ENCODE measurements at places on chromosomes 1 and 21. TPM values are rescaled to one million over a fixed set of nuclear protein-coding genes. Genes with fewer than 3 reads are reported as not detected.

DNA sequence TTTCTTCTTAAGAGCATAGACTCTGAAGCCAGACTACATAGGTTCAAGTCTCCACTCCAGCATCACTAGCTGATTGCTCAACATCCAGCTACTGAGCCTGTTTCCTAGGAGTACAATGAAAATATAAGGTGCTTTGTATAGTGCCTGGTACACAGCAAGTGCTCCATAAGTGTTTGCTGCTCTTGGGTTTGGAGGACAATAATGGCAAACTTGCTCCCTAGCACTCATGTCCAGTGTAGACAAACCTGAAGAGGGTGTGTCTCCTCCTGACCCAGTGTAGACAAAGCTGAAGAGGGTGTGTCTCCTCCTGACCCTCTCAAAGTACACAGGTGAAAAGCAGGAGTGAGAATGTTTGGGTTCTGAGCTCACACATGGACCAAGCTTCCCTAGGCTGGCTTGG, 10.5 kb upstream of the ECE1 start:
- no peak for DNase-seq

- DNase-seq, result no peak
Observed at GRCh38 chr1:191969290-191969689, 189.0 kb upstream of the RGS18 start.

DNA sequence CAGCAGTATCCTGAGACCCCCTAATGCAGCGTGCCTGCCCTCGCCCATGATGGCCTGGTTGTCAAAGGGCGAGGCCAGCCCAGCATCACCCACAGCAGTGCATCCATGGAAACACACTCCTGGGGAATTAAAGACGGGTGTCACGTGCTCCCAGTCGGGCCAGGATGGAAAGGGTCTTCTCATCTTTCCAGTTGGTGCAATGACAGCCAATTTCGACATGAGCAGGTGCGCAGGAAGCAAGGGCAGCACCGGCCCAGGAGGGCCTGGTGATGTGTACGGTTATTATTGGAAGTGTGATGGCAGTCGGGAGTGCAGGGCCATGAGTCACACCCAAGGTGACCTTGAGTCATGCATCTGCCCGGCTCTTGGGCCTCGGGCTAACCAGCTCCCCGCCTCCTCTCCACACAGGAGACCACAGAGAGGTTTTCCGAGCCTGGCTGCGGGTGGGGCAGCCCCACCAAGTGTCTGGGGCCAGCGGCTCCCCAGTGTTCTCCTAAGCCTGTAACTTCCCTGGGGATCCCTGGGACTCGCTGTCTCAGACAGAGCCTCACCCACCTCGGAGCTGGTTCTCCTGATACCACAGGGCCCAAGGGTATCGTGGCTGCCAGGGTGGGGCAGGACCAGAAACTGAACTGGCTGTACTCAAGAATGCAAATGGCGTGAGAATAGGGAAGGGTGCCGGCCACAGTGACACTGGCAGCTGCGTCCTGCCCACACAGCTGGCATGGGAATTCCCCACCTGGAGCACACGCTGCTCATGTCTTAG, 119.8 kb downstream of the SIK1 start:
- DNase-seq, result no peak

DNA sequence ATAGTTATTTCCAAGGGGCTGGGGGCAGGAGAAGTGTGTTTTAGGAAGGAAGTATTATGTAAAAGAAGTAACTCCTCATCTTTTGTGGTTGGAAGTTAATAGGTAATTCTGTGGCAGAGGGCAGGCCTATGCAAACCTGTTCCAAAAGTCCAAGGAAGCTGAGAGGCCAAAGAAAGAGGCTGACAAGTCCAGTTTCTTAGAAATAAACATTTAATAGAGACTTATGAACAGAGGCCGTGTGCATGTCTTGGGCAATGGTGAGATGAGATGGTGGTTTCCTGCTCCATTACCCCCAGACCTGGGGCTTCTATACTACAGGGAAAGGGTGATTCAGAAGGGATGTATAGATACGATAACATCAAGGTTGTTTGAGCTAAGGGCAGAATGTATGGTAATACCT, 7.6 kb upstream of the CA14 start:
- DNase-seq, result no peak

DNA sequence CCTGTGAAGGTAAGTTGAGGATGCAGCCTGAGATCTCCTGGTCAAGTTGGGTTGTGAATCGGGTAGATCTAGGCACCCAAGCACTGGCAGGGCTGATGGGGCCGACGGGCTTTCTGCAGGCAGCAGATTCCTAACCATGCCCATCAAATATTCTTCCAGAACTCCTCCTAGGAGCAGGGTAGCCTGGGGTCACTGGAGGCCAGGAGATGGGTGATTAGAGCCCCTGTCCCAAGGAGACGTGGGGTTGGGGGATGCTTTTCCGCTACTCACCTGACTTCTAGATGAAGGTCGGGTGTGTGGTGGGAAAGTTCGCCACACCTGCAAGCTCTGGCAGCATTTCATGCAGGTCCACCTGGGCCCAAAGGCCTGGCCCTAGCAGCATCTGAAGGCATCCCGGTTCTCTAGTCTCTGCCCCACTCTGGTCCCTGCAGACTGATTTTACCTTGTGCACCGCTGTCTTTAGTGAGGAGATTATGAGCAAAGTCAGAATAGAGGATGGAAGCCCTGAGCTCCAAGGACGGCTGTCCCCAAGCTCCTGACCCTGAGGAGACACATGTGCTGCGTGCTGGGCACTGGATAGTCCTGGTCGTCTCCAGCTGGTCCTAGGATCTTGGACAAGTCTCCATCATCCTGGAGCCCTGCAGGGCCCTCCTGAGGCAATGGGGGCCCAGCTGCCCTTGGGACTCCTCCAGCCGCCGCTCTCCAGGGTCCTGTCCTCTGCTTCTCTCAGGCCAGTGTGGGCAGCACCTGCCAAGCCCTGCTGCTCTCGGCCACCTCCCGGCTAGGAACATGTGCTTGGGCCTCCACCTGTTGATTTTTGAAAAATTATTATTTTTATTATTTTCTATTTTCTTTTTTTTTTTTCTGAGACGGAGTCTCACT, 21.8 kb upstream of the C2CD2 start:
- DNase-seq, result no peak

- no peak for DNase-seq
Observed at GRCh38 chr21:35127851-35128250, 78.7 kb upstream of the RUNX1 start.

DNA sequence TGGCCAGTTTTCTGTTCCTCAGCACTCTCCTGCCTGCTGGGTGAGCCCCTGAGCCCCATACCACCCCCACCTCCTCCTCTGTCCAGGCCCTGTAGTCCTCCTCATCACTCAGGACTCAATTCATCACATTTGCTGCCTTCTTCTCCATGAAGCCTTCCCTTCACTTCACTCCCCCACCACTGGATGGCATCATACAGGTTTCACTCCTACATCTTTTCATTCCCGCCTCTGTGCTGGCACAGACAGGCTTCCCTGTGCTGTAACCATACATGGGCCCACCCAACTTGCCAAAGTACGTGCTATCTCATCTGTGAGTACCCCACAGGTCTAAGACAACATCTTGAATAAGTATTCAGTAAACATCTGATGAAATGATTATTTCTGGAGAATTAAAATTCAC, 56.9 kb downstream of the SLC45A1 start:
- DNase-seq, result peak; percentile 55

DNA sequence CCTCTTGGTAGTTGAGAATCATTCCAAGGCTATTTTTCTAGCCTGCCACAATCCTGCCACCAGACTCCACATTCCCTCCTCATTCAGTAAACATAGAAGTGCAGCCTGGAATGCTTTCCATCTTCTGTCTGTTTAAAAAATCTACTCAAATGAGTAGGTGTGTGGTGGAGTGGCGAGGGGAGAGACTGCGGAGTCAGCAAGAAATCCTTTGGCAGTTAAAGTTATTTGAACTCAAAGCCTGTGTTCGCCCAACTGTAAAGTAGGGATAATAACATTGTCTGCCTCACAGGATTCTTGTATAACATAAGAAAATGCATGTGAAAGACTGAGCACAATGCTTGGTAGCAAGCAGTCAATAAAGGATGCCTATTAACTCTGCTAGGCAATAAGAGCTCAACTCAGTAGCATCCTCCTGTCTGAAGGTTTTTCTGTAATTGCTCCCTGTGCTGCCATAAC, 22.2 kb upstream of the DPT start:
- no peak for DNase-seq

DNA sequence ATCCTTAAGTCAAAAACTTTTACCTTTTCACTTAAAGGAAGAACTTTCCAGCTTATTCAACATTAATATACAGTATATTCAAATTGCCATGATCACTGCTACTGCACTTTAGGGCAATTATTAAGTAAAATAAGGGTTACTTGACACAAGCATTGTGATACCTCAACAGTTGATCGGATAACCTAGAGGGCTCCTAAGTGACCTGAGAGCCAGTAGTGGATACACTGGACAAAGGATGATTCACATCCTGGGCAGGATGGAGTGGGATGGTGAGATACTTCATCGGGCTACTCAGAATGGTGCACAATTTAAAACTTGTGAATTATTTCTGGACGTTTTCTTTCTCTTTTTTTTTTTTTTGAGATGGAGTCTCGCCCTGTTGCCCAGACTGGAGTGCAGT, 54.5 kb upstream of the PPM1J start:
- DNase-seq, result peak; percentile 9

- DNase-seq, result no peak
Observed at GRCh38 chr1:180572760-180573159, 14.0 kb downstream of the OVAAL start.

DNA sequence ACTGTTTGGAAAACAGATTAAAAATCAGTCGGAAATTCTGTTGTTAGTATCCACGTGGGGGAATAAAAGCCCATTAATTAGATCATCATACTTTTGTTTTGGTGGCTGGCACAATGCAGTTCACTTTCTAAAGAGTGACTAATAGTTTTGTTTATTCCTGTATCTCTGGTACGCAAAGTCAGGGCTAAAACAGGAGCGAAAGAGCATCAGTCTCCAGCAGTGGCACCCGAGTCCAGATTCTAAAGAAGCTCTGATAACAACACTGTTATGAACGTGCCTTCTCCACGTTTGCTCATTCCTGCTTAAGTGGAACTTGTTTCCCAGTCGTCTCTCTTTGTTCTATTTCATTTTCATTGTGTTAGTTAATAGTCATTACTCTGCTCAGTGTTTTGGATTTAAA, 69.6 kb downstream of the HSPA13 start:
- no peak for DNase-seq

DNA sequence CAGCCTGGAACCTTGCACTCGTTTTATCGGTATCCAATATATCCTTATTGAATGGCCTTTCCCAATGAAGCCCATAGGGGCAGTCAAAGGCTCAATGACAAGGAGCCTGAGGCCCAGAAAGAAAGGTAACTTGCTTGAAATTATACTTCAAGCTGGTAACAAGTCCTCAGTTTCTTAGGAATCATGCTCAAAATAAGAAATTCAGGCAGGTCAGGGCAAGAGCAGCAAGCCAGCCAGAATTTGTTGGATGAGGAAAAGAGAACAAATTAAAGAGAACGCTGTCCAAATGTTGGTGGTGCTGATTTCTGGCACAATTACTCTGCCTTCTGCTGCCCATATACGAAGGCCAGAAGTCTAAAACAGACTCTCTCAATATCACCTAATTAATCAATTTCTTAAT, 77.6 kb downstream of the DDX20 start:
- no peak for DNase-seq

DNA sequence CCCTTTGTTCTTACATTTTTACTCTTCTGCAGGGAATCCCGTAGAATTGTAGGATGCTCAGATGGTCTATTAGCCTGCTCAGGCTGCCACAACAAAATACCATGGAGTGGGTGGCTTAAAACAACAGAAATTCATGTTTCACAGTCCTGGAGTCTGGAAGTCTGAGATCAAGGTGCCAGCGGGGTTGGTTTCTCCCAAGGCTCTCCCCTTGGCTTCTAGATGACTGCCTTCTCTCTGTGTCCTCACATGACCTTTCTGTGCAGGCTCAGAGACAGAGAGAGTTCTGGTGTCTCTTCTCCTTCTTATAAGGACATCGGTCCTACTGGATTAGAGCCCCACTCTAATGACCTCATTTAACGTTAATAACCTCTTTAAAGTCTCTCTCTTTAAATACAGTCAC, 41.7 kb downstream of the HUNK start:
- DNase-seq, result no peak

DNA sequence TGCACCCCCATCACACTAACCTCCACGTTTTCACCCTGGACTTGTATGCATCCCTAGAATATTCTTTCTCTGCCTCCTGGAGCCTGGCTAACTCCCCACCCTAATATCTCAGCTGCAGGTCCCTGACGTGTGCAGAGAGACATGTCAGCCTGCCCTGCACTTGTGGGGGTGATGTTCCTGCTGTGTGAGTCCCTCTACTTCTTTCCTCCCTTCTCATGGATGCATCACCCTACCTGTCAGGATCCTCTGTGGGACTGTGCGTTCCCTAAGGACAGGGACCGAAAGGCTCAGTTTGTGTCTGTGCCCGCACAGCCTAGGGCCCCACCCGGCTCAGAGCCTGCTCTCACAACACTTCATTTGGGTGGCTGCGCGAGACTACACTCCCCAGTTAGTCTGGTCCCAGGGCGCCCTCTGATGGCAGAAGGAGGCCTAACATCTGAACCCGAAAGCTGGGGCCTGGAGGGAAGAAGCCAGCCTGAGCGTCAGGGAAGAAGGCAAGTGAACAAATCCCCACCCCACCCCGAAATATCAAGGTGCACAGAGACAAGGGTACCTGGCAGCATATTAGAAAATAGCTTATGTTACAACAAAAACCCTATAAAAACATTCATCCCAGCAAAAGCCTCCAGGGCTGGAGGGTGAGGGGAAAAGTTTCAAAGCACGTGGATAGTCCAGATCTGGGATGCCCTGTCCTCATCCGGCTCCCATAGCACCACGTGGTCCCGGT, 3.7 kb downstream of the CD52 start:
- peak; percentile 81 for DNase-seq

DNA sequence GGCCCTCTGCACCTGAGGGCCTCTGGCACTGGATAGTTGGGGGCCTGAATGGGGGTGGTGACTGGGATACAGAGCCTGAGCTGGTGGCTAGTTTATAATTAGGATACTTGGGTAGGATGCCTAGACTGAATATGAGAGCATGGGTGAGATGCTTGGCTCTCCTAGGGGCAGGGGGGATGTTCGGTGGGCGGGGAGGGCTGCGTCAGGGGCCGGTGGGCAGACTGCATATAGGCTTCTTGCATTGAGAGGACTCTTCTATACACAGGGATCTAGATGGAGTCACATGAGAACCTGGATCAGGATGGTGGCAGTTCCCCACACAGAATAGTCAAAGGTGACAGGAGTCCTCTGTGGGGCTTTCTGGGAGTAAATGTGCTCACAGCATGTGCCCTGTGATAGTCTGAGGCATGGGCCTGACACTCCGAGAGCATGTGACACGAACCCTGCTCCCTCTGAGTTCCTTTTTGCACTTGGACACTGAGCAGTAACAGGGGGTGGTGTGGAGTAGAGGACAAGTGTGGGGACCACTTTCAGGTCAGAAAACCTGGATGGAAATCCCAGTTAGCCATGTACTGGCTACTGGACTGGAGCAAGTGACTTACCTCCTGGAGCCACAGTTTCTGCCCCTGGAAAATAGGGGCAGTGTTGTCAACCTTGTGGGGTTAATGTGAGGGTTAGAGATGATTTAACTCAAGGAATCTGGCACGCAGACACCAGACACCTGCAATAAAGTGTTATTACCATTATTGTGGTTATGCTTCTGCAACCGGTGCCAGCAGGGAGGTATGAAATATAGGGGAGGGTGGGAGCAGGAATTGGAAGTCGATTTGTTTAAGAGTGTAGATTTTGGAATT, 2.2 kb downstream of the MAP7D1 start:
- no peak for DNase-seq

Gene PRRX1
- polyA plus RNA-seq, result not detected

Gene SAMD13
- polyA plus RNA-seq, result 0.65 TPM

Gene CCT8
- 102 TPM for polyA plus RNA-seq

Gene MYOG
- not detected for polyA plus RNA-seq

Gene RYR2
- not detected for polyA plus RNA-seq

Gene ATP6V1G3
- not detected for polyA plus RNA-seq

Gene IGSF21
- polyA plus RNA-seq, result not detected

Measured in endothelial cell of umbilical vein (primary cell).